ENCODE measurements at places on chromosomes 6 and 20.

DNA sequence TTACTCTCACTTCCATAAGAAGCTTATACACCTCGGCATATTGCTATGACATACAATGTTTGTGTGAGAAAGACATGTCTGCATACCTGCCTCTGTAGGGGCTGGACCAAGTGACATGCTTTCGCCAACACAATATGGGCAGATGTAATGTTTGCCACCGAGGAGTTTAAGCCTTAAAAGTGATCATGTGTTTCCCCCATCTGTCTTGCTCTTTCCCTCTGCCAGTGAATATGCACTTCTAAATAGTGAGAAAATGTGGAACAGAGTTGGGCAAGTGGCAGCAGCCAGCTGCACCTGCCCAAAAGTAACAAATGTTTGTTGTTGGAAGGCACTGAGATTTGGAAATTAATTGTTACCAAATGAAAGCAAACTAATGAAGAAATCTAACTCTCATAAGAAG, 274.8 kb upstream of the BTBD3 start:
- DNase-seq = no peak

DNA sequence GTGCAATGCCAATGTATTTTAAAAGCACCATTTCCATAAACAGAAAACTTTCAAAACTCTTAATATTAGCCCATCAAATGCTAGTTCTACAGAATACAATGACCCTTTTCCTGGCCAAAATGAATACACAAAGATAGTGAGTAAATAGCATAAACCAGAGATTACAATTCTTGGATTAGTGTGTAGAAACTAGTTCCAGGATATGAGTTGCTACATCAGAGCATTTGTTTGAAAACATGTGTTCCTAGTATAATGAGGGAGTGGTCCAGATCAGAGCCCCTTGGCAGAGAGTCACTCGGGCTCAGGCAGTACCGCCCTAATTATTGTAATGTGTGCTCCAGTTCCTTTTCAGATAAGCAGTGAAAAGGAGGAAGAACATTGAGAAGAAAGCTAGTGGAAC, 63.7 kb upstream of the COL21A1 start:
- no peak for DNase-seq

GRCh38 chr6:73516514-73517489, 4.0 kb downstream of the EEF1A1 start:
- no peak for DNase-seq

DNA sequence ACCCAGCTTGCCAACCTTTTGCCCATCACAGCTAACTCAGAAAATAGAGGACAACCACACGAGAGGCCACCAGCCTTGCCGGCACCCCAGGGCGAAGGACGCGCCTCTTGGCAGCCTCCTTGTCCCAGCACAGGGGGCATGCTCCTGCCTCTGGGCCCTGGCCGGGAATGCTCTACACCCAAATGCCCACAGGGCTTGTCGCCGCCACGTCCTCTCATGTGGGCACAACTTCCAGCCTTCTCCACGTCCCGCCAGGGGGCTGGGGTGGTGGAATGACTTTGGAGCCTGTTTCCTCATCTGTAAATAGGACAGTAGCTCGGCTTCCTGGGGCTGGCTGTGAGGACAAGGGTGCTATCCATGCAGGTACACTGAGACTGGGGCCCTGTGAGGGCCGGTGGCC, 152.4 kb upstream of the MLN start:
- no peak for DNase-seq

DNA sequence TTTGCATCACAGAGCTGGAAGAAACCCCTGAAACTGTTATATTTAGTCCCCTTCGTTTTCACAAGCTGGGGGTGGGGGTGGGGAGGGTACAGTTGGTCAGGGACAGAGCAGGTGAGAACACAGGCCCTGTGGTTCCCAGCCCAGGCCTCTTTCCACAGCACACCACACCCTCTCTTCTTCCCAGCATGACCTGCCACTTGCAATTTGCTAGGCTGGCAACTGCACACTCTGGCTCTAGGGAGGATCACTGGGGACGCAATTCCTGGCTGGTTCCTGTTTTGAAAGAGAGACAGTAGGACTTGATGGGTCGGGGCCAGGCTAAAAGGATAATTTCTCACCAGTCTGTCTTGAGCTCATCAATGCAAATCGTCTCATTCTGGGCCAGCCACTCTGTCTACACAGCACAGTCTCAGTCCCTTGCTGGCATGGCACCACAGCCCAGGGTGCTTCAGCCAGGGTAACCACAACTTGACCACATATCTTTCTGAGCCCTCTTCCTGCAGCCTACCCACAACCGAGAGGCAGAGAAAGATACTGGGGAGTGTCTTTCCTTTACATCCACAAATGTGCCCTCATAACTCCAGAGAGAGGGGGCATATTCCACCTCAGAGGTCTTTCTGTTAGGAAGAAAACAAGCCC, 41.7 kb upstream of the EMILIN3 start:
- no peak for DNase-seq

- DNase-seq = no peak
Measured at GRCh38 chr6:105459864-105460263, 57.0 kb upstream of the PREP start.

DNA sequence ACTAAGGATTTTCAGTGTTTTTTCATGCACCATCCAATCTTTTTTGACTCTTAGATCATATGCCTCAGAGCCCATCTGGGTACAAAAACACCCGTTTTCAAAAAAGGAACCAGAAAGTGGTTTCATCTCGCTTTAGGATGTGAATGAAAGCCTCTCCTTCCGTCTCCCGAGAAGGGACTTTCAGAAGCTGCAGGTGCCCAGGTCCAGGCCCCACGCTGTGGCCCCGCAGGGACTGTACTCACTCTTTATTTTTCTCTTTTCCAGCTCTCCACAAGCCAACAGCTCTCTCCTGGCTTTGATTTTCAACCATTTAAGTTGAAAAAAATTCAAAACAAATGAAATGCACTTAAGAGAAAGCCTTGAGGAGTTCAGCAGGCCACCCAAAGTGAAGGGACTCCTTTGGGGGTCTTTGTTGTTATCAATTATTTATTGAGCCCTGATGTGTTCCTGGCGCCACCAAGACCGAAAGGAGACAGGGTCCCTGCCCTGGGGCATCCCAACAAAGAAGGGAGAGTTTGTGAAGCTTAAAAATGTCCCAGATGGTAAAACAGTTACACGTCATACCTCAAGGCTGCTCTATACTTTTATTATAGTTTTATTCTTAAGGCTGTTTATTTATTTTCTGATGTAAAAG, 467.3 kb downstream of the PREX1 start:
- no peak for DNase-seq

- DNase-seq = no peak
Measured at GRCh38 chr6:106477790-106478189, 117.3 kb downstream of the CRYBG1 start.

DNA sequence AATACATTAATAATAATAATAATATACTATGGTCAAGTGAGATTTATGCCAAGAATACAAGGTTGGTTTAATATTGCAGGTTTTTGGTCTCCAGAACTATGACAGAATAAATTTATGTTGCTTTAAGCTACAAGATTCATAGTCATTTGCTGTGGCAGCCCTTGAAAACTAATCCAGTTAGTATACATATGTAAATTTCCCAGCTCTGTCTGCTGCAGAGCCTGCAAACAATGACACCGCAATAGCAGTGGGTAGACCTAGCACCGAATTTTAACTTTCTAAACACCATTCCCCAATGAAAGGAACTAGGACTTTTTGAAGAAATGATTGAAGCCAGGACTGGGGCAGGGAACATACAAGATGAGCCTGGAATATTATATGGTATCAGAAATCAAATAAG, 647.7 kb upstream of the NRSN1 start:
- DNase-seq = peak; percentile 9

DNA sequence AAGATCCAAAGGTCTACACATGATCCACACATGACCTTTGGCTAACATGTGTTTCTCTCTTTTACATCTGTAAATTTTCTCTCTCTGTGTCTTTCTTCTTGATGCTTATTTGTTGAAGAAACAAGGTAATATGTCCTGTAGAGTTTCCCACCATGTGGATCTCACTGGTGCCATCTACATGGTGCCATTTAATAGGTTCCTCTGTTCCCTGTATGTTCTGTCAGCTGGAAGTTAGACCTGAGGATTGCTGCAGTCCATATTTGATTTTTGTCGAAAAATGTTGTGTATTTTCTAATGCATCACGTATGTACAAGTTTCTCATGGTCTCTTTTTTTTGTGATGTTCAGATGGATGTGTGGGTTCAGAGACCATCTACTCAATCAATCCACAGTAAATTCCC, 30.0 kb downstream of the FOXA2 start:
- no peak for DNase-seq

GRCh38 chr20:32129863-32130262, 20.3 kb downstream of the TM9SF4 start:
- DNase-seq = no peak

GRCh38 chr6:119257726-119258125, 91.8 kb downstream of the MAN1A1 start:
- DNase-seq = no peak

GRCh38 chr20:1146957-1147356, 28.6 kb downstream of the PSMF1 start:
- no peak for DNase-seq

DNA sequence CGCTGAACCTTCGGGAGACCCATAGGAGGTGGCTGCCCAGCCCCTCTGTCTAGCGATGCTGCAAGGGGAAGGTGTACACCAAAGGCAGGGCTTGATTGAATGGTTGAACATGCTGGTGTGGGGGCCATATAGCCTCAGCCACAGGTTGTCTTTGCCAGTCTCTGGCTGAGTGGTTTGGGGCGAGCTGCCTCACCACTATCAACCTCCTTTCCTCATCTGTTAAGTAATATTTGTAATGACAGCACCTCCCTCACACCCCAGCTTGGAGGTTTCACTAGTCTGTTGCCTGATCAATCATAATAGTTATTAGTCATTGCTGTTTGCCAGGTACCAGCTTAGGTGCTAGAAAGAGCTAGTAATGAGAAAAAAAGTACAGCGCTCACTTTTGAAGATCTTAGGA, 11.8 kb upstream of the ZNF831 start:
- DNase-seq = no peak

DNA sequence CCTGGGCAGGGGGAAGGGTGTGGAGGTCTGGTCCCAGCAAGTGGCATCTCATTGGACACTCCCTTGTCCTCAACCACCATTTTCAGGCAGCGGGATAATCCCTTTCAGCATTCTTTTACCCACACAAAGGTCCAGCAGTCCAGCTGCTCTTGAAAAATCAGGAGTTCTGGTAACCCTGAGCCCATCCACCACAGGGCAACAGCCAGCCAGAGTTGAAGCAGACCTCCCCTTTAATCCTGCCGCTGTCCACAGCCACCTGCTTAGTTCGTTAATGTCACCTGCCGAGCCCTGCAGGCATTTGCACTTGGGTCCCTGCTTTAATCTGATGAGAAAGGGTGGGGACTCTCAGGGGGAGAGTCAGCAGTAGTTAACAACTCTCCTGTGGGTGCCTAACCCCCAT, 11.1 kb downstream of the TMEM74B start:
- DNase-seq = no peak

- DNase-seq = peak; percentile 61
Measured at GRCh38 chr6:30554962-30555815, 1.1 kb downstream of the GNL1 start.

DNA sequence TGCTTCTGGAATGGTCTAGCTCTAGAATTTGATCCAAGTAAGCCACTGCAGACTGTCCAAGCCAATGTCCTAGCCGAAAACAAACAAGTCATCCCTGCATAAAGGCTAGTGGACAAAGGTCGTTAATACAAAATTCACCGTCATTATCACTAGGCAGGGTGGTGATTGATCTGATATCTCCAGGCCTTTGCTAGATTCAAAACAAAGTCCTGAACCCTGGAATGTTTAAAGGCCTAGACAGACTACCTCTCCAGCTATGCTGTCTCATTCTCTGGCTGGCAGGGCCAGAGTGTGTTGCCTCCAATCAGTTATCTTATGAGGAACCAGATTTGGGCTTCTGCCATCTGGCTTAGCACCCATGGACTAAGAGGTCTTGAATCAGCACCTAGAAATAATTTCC, 38.3 kb downstream of the MAP7 start:
- no peak for DNase-seq

- DNase-seq = no peak
Measured at GRCh38 chr6:133816171-133816570, 72.7 kb upstream of the TCF21 start.

GRCh38 chr6:111918825-111919224, 45.6 kb upstream of the FYN start:
- no peak for DNase-seq

DNA sequence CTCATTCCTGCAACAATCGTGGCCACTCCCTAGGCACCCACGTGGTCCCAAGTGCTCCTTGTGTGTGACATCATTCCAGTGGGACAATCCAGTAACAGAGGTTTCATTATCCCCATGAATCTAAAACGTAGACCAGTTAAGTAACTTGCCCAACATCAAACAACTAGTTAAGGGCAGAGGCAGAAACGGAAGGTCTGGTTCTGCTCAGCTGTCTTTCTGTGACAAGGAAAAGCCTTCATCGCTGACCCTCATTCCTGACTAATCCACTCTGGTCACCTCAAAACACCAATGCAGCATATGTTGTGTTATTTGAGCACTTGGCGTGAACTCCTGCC, 261.4 kb upstream of the JARID2 start:
- no peak for DNase-seq

Measured in WTC11 (cell line).